Stimulated activated CD4-positive, alpha-beta T cell treated with anti-CD3 and anti-CD28 coated beads, Interleukin-1b, Interleukin-23, amount 100 ng/mL, for 48 hours (primary cell): ENCODE measurements at places on chromosomes 4 and X.

GRCh38 chrX:47098338-47099094 is 20.3 kb downstream of the RGN start:
- DNase-seq, result no peak

DNA sequence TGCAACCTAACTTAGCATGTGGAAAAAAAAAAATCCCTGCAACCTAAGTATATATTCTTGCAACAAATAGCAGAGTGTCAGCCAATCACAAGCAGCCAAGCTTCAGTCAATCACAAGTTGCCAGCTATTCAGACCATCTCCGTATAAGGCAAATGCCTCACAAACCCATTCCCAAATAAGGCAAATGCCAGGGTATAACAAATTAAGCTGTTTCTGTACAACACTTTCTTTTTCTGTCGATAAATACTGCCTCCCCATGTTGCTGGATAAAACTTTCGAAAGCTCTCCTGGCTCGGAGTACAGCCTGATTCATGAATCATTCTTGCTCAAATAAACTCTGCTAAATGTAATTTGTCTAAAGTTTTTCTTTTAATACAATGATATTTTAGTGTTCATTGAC is 460.7 kb upstream of the SMIM31 start:
- DNase-seq, result no peak

DNA sequence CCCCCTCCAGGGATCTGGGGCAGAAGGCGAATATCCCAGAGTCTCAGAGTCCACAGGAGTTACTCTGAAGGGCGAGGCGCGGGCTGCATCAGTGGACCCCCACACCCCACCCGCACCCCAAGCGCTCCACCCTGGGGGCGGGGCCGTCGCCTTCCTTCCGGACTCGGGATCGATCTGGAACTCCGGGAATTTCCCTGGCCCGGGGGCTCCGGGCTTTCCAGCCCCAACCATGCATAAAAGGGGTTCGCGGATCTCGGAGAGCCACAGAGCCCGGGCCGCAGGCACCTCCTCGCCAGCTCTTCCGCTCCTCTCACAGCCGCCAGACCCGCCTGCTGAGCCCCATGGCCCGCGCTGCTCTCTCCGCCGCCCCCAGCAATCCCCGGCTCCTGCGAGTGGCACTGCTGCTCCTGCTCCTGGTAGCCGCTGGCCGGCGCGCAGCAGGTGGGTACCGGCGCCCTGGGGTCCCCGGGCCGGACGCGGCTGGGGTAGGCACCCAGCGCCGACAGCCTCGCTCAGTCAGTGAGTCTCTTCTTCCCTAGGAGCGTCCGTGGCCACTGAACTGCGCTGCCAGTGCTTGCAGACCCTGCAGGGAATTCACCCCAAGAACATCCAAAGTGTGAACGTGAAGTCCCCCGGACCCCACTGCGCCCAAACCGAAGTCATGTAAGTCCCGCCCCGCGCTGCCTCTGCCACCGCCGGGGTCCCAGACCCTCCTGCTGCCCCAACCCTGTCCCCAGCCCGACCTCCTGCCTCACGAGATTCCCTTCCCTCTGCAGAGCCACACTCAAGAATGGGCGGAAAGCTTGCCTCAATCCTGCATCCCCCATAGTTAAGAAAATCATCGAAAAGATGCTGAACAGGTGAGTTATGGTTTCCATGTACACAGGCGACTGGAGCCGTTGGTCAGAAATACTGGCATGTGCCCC is at the start of gene CXCL1:
Gene CXCL1 (plus strand): TSS at position 264 of the 926 bp plus-strand sequence. CDS start 78 bp downstream, at position 342.
- no peak for DNase-seq

DNA sequence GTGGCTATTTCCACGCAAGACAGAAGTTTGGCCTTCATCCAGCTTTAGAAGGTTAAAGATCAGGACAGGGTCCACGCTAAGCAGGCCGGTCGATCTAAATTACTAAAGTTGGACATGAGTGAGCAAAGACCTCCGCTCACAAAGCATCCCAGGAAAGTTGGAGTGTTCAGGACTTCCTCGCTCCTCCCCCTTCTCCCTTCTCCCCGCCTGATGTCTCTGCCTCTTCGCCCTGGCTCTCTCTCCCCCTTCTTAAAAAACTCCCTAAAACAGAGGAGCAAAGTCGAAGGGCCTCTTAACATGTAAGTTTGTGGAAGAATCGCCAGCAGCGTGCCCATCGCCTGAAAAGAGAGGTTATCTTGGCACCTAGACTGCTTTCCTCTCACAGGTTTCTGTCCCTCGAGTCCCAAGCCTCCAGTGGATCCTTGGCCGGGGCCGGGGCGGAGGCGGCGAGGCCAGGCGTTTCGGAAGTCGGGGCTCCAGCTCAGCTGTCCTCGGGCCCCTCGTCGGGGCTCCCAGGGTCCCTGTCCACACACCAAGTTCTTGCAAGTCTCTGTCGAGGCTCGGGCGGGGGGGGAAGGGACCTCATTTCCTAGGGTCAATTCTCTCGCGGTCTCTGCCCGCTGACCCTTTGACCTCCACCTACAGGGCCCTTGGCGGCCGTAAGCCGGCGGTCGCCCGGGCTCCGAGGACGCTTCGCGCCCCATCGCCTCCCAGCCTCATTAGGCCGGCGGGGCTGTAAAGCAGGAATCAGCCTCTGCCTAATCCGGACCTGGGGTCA is 7.6 kb downstream of the ZIC3 start:
- DNase-seq, result no peak

DNA sequence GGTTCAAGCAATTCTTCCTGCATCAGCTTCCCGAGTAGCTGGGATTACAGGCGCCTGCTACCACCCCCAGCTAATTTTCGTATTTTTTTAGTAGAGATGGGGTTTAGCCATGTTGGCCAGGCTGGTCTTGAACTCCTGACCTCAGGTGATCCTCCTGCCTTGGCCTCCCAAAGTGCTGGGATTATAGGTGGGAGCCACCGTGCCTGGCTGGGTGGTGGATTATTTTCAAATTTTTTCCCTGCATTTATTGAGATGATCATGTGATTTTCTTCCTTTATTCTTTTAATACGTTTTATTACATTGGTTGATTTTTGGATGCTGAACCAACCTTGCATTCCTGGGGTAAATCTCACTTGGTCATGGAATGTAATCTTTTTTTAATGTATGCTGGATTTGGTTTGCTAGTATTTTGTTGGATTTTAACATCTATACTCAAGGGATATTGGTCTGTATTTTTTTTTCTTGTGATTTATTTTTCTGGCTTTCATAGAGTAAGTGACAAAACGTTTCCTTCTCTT is 30.9 kb downstream of the BMP2K start:
- DNase-seq, result no peak

- DNase-seq, result no peak
Observed at GRCh38 chr4:138035781-138036258, 206.3 kb downstream of the SLC7A11 start.

DNA sequence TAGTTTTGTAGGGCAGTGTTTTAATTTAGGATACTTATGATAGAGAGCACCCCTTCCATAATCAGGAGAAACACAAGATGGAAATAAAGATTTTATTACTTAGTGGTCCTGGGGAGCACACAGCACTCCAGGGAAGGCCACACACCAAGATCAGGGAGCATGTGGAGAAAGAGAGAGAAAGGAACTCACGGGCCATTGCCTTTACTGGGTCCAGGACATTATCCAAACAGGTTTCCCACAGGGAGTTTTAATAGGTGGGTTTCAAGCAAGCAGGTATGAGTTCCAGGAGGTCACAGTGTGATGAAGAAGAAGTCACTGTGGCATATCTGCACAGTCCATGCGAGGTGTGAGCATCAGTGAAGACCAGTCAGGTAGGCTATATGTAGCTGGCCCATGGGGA is 46.8 kb downstream of the NFKB1 start:
- no peak for DNase-seq

- no peak for DNase-seq
Observed at GRCh38 chrX:72367516-72367915, 61.8 kb upstream of the CITED1 start.

- no peak for DNase-seq
Observed at GRCh38 chrX:10352536-10352935, 195.8 kb downstream of the CLCN4 start.

DNA sequence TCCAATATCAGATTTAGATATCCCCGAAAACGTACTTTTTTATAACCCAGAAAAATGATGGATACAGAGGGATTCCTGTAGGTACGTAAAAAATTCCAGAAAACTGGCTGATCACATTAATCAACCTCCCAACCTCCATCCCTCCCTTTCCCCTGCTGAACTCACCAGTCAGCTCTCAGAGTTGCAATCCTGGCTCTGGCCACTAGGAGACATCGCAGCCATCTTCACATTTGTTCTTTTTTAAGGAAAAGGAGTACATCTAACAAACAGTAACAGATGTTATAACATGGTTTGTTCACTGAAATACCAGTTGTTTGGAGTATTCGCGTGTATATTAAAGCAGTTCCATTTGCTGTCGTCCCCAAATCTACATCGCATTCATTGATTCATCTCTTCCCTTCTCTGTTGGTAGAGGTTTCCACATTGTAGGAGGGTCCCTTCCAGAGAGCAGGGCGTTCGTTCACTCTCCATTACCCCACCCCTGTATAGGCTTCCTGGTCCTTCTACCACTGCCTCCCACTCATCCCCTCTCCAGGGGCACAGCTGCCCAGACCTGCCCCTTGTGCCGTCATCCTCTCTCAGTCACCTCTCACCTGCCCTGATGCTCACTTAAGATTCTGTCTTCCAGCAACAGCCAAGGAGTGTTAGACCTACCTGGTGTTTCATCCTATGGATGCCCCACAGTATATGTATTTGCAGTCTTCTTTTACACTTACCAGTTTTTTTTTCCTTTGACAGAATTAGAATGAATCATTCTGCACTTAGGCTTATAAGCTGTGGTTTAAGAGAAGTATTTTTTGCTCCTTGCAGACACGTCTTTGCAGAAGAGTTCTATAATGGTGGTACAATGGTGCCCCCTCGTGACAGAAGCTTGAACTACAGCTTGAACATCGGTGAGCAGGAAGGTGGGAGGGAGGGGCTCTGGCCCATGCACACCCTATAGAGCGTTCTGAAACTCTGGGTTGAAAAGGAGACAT is 36.8 kb upstream of the RAB40AL start:
- peak; percentile 67 for DNase-seq

DNA sequence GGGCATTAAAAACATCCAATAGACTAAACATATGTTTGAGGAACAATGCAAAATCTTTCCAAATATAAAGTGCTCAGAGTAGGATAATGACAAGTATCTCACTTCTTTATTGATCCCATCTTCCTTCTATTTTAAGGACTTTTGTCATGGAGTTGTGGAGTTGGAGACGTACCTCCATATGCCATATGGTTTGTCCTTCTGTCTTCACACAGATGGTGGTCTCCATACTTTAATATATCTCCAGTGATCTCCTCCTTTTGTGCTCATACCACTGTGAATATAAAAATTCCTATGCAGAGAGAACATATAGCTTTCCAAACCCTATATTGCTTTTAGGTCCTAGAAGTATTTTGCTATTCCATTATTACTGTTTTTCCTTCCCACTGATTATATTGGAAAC is 64.5 kb downstream of the GABRB1 start:
- no peak for DNase-seq

DNA sequence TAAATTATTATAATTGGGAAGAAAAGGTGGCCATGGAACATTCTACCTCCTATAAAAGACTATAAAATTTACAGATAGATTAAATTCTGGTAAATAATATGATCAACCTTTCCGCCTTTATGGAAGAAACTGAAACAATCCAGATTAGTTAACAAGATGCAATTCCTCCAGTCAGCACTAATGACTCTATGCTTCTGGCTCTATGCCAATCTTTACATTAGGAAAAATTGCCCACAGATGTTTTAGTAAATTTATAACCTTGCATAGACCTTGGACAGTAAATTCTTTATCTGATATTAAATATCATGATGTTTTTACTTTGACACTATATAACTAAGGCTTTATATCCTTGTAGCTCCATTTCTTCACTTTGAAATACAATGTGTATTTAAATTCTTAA is 2302.5 kb downstream of the ARAP2 start:
- no peak for DNase-seq

DNA sequence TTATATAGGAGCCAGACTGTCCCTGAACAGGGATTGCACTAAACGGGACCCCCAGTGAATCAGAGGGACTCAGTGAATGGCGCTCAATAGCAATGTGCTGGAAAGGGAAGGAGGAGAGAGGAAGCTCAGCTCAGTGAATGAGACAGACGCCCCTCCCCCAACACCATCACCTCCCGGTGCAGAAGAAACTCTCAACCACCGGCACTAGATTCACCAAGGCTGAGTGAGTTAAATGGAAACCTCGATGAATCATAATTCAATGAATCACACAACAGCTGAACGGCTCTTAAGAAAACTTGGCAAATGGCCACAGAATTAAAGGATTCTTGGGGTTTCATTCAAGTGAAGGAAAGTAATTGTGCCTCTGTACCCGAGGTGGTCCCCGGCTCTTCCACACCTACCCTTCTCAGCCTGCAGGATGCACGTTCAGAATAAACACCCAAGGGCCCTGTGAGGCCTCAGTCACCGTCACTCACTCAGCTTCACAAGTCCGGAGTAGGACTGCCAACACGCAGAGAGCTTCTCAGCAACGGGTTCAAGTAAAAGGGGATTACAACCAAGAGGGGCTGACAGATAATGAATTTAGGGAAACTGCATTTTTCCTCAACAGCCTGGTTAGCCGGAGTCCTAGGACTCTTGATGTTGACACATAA is 29.3 kb downstream of the CRMP1 start:
- DNase-seq, result peak; percentile 65

DNA sequence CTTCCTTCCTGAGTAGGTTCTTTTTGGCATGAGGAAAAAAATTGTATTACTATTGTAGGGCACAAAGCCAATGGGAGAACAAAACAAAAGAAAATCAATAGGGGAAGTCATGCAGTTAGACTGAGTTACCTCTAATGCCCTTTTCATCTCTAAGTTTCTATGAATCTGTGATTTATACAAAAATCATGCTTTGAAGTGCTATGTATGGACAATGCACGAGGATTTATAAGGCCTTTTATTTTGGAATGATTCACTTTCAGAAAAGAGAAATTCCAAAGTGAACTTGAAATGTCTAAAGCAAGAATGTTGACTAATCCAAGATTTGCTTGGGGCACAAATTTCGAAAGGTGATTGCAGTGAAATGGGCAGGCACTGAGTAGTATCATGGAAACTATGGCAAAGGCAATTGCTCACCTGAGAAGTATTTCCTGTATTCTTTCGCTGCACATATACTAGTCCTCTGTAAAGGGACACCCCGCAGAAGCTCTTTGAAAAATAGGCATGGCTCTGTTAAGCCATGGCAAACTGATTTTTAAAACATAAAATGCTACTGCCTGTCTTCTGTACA is 52.8 kb downstream of the ADGRG4 start:
- DNase-seq, result no peak

DNA sequence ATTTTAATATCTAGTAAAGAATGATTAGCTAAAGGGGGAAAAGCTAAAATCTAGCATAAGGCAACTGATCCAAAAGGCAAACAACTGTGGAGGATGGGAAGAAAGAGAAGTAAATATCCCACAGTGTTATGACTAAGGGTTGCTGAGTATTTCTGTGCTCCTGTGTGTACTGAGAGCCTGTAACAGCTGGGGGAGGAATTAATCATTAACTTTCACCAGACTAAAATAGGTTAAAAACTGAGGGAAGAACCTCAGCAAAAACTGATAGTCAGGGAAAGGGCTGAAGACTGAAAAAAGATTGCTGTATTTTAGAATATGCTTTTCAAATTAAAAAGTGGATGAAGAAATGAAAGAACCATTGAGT is 365.9 kb downstream of the CXXC4 start:
- DNase-seq, result no peak

GRCh38 chrX:36908801-36909675 is 99.1 kb upstream of the FAM47C start:
- DNase-seq, result no peak

GRCh38 chr4:100026066-100026465 is 76.0 kb upstream of the H2AZ1 start:
- no peak for DNase-seq
